ENCODE measurements at places on chromosomes 16 and 17. TPM values are rescaled to one million over a fixed set of nuclear protein-coding genes. Genes with fewer than 3 reads are reported as not detected.

C16orf46 gene
- 0.32 TPM for total RNA-seq

TTYH2 gene
- total RNA-seq: 19.6 TPM

UNKL gene
- 36.3 TPM for total RNA-seq

DNA sequence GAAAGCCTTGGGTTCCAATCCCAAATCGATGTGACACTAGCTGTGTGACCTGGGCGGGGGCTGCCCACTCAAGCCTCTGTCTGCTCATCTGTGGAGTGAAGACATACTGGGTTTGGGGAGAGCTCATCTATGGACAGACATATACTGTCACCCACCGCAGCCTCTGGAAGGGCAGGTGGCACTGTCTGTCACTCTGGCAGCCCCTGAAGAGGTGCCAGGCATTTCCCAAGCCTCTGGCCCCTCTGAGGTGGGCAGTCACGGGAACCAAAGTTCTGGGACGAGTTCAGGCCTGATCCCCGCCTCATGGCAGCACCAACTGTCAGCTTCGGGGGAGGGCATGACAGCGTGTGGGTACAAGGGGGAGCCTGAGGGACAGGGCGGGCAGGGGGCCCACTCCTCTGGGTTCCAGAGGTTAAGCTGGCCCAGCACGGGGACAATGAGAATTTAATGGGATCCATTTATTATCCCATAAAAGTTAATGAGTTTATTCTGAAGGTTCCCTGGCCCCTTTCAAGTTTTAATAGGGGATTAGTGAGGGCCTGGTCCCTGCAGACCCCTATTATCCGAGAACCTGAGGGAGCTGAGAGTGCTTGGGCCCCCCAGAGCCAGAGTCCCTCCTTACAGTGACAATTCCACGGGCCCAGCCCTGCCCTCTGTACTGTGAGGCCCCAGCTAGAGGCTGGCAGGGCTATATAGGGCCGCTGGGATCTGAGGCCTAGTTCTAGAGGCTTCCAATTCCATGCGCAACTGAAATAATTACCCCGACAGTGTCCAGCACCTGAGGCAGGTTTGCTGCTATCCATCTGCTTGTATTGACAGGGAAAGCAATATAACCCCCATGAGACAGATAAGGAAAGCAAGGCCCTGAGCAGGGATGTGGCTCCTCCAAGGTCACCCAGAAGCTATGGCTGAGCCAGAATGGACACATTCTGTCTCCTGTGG lies 18.8 kb downstream of the SEZ6 start:
- no peak for DNase-seq
- no peaks in the 10 kb centered on the region for H3K36me3 ChIP-seq
- no peak overlapping the region for H3K4me3 ChIP-seq
- H3K27ac ChIP-seq: no peak overlapping the region

DNA sequence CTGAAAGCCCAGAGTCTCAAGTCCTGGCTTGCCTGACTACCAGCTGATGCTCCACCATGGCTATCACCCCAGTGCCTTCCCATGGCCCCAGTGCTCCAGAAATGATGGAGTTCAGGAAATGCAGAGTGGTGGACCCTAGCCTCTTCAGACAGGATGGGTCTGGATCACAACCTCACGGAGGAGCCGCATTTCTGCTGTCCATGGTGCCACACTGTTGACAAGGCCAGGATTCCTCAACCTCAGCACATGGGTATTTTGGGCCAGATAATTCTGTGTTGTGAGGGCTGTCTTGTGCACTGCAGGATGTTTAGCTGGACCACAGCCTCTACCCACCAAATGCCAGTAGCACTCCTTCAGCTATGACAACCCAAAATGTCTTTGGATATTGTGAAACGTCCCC lies 6.7 kb upstream of the CRHR1 start:
- H3K27me3 ChIP-seq: peaks cover 36% of the 10 kb centered on the region
- no peaks in the 10 kb centered on the region for H3K36me3 ChIP-seq
- no peak overlapping the region for H3K4me3 ChIP-seq
- no peak overlapping the region for H3K27ac ChIP-seq
- no peak for DNase-seq

- no peaks in the 10 kb centered on the region for H3K4me1 ChIP-seq
- H3K4me3 ChIP-seq: no peak overlapping the region
- DNase-seq: no peak
These were observed 10.4 kb downstream of the SULT1A2 start for GRCh38 chr16:28586466-28586865.

DNA sequence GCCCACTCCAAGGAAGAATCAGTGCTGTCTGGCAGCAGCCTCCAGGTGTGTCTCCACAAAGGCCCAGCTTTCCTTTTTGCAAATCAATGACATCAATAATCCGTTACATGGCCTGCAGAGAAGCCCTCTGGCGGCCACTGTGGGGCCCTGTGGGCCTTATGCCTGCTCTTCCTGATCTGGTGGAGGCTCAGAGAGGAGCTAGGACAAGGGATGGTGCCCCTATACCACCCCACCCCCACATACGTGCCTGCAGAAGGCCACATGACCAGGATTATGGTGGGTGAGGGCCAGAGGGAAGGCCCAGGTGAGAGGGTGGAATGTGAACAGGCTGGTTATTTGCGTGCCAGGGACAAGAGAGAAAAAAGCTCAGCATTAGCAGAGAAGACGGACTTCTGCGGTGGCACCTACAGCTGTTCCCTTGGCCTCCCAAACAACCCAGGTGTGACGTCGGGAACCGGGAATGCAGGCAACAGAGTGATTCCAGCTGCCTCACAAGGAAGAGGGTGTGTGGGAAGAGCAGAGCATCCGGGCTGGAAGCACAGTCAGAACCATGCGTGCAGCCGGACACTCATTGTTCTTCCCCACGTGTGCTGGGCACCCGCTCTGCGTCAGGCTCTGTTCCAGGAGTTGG lies 22.5 kb downstream of the EIF4A3 start:
- no peak for DNase-seq
- no peak overlapping the region for H3K4me3 ChIP-seq
- H3K27me3 ChIP-seq: peaks cover 15% of the 10 kb centered on the region
